Globus pallidus (tissue), 1 donor: ENCODE measurements at places on chromosomes 12 and 14.
A peak's percentile ranks its signal among the peaks of the same experiment; 100 is the strongest.

DNA sequence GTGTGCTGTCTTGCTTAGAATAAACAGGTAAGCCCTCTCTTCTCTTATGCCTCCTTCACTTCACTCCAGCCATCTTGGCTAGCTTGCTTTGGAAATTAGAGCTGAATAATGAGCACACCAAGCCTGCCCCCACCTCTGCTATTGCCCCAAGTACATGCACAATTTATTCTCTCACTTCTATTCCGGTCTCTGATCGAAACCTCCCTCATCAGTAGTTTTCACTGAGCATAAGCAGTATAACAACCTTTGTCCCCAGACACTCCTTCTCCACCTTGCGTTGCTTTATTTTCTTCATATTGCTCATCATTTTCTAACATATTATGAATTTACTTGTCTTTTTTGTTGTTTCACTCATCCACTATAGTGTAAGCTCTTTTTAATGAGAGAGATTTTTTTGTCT is 253.4 kb downstream of the GXYLT1 start:
- DNase-seq: no peak

GRCh38 chr12:87952850-87953249 is 76.4 kb downstream of the C12orf50 start:
- no peak for DNase-seq

- DNase-seq: no peak
Measured at GRCh38 chr14:20617138-20618003, 24.1 kb downstream of the OR6S1 start.

DNA sequence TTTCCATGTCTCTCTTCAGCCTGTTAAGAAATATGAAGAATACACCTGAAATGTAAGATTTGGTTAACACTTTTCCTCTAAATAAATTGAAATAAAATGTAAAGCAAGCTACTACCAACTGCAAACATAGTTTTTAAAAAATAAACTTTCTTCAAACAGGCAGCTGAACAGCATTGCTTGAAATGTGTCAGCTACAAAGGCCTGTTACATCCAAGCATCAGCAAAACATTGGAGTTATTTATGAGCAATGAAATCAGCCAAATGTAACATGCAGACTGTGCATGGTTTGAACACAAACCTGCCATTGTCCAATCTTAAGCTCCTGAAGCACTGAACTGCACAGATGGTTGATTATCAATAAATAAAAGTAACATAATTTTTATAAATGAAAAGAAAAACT is 291.3 kb downstream of the ACSS3 start:
- peak; percentile 79 for DNase-seq

- DNase-seq: no peak
Measured at GRCh38 chr12:123391546-123392343, 7.8 kb downstream of the KMT5A start.

- DNase-seq: no peak
Measured at GRCh38 chr14:73887694-73888459, 1.2 kb downstream of the ZNF410 start.

DNA sequence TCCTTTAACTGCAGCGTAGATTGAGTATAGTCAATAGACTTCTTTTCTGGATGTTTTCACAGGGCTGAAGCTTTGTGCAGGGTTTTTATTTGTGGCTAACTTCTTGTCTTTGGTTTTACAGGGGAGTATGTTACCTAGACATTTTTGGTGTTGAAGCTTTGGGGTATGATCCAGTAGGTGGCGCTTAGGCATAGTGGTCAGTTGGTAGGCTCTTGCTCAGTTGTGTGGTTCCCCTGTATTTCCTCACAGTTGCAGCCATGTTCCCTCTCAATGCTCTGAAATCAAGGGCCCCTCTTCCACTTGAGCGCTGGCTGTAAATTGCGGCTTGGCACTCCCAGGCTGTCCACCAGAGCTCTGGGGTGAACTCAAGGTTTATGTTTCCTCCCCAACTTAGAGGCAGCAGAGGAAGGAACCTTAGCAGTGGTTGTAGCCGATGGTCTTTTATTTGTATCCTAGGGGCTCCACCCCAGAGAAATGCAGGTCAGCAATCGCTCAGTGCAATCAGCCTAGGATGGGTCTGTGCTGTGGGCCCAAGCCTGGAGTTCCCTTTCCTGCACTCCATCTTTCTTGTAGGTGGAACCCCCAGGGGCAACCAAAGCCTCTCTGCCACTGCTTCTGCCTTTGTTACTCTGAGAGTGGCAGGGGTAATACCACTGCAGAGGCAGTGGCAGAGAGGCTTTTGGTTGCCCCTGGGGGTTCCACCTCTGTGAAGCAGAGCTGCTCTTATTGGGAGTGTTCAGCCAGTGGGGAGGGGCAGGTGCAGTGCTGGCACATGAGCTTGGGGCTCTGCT is 55.1 kb downstream of the CMAS start:
- DNase-seq: peak; percentile 45

DNA sequence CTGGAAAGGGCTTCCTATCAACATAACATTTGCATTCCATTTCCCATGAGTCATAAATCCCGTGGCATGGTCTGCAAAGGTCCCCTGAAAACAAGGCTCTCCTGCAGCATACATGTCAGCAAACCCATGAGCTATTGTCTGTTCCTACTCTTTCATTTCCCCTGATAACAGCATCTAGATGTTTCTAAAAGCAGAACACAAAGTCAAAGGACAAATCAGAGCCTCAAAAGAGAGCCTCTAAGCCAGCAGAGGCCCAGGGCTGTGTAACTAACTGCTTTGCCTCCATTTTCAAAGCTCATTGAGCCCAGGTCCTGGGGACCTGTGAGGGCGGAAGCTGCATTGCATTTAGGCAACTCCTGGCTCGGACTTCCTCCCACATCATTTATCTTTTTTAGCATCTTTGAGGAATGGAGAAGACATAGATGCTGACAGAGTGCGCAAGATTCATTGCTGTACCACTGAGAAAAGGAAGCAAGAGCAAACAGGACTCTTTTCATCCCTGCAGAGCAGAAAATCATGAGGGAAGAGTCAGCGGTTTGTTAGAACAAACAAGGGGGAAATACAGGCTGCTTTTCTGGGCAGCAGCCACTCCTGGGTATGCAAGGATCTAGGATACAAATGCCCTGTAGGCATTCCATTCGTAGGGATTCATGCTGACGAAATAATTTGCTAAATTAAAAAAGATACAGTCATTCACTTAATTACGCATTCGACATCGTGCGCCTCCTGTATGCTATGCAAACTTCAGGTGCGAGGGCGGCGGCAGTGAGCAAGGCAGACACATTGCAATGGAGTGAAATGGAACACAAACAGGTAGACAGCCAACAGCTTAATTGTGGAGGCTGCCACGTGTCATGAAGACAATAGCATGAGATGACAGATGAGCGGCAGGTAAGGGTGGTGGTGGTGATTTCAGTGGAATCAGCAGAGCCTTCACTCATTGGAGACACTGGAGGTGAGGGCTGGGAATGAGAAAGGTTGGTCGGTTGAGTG is 131.0 kb downstream of the TMEM132D start:
- no peak for DNase-seq

GRCh38 chr12:119444462-119445044 is 110.0 kb downstream of the CCDC60 start:
- peak; percentile 28 for DNase-seq

GRCh38 chr12:6345319-6346091 is 3.6 kb upstream of the TNFRSF1A start:
- no peak for DNase-seq

GRCh38 chr12:116361414-116362223 is 84.1 kb upstream of the MED13L start:
- DNase-seq: no peak

DNA sequence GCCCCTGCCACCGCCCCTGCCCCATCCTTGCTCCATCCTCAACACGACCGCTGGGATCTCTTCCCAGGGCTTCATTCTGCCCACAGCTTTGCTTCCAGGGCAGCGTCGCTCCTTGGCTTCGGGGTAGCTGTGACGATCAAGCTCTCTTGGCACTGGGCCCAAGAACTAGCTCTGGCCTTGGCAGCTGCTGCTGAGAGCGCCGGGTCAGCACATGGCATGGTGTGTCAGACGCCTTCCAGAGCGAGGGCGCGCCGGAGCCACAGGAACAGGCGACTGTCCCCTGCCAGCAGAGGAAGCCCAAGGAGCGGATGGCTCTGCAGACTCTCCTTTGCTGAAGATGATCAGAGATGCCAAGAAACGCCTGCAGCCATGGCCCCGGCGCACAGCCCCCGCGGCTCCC is 15.9 kb downstream of the RAB35 start:
- DNase-seq: peak; percentile 87

DNA sequence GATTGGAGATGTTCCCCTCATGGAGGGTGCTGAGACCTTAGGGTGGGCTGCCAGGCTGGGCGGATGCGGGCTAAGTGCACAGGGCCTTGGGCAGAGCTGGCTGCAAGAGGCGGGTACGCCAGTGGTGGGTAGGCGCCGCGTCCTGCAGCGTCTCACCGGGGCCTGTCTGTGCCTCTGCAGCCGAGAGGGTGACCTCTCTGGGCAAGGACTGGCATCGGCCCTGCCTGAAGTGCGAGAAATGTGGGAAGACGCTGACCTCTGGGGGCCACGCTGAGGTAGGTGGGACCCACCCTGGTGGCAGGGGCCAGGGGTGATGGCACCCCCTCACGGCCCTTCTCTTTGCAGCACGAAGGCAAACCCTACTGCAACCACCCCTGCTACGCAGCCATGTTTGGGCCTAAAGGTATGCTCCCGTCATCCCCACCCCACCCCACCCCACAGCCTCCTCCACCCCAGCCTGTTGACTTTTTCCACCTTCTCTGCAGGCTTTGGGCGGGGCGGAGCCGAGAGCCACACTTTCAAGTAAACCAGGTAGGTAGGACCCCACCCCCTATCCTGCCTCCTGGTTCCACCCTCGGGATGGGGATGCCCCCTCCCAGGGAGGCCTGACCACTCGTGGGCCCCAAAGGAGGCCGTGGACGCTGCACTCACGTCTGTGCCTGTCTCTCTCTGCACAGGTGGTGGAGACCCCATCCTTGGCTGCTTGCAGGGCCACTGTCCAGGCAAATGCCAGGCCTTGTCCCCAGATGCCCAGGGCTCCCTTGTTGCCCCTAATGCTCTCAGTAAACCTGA is 1.5 kb downstream of the CRIP1 start:
- DNase-seq: no peak

- peak; percentile 63 for DNase-seq
Measured at GRCh38 chr12:4269279-4269991, 4.1 kb upstream of the CCND2 start.

DNA sequence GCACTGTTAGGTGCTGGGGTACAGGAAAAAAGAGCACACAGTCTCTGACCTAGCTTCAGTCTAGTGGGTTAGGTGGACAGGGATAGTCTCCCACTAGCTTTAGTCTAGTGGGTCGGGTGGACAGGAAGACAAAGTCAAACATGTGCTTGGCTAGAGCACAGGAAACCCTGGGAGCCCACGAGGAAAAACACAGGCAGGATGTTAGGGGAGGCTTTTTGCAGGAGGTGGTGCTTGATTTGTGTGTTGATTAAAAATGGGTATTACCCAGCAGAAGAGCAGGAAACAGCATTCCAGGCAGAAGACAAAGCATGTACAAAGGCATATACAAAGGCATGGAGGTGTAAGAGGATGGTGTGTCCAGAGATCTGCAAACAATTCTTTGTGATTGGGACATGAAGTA is 23.3 kb downstream of the SLC38A2 start:
- DNase-seq: no peak

- DNase-seq: no peak
Measured at GRCh38 chr12:93008044-93008778, 79.1 kb upstream of the EEA1 start.

- DNase-seq: no peak
Measured at GRCh38 chr14:103541709-103542604, 13.0 kb downstream of the TRMT61A start.

DNA sequence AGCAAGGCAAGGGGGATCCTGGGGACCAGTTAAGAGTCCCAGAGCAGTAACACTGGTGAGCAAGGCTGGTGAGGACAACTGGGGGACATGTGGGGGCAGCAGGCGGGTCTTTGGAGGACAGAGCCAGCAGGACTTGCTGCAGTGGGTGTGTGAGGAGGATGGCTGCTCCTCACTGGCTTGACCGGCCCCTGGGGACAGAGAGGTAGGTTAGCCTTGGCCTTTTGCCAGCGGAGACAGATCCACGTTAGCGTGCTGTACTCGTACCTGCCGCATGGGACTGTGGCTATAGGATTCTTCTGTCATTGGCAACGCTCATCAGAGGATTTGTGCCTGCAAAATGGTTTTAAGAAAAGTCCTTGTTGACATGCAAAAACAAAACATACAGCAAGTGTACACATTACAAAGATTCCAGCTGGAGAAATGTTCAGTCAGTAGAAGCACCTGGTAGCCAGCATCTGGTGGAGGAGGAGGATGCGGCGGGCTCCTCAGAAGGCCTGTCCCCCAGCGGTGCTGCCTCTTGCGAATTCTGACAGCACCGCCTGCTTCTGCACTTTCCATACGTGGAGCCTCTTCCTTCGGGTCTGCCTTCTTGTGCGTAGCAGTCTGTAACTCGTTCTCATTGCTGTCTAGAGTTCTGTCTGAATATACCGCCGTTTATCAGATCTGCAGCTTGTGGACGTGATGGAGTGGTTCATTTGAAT is 91.3 kb downstream of the EP400 start:
- DNase-seq: no peak

DNA sequence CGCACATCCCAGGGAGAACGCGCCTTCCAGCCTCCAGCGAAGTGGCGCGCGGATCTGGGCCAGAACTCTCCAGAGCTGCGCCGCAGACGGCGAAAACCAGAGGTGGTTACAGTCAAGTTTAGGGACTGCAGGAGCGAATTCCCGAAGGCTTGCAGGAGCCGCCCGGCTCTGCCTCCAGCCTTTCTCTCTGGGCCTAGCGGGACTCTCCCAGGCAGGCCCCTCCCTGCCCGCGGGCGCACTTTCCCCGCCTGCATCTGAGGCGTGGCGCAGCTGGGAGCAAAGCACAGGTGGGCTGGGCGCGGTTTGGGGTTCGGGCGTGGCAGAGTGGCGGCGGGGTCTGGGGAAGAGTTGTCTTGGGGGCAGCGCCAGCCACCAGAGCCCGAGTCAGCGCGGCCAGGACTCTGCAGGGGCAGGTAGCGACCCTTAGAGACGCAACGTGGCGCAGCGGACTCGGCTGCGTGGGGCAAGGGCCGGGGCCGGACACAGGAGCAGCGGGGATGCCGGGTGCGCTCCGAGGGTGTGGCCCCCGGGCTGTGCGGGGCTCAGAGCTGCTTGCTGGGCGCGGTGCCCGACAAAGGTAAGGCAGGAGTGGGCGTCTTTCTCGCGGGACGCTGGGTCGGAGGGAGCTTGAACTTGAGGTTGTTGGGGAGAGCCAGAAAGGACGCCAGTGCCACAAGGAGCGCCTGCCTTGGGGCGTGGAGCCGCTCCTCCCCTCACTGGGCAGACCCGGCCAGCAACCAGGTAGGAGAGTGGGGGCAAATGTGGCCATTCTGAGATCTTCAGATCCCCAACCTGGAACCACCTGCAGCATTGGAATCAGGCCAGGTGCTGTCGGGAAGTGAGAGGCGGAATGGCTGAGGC is 1126.0 kb downstream of the AACS start:
- no peak for DNase-seq

DNA sequence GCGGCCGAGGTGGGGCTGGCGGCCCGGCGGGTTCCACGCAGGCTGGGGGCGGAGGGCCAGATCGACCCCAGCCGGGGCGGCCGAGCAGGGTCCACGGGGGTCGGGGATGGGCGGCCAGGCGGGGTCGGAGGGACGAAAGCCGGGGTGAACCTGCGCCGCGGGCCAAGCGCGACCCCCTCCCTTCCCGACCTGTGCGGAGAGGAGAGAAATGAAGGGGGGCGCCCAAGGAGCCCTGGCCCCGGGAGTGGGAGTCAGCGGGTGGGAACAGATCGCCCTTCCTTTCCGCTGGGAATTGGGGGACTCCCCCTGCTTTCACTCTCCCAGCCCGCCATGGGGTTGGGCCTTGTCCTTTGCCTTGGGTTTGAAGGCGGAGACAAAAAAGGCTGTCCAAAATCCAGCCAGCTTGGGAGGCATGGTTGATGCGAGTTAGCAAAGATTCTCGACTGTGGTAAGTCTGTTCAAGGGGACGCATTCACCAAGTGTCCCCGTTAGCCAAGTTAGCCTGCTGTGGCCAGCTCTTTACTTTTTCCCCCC is 559 bp upstream of the CKAP4 start:
- DNase-seq: peak; percentile 40

- DNase-seq: no peak
Measured at GRCh38 chr12:105622846-105623736, 292.6 kb downstream of the C12orf75 start.
